ENCODE measurements at places on chromosomes 13 and 19.
A peak's percentile ranks its signal among the peaks of the same experiment; 100 is the strongest.

DNA sequence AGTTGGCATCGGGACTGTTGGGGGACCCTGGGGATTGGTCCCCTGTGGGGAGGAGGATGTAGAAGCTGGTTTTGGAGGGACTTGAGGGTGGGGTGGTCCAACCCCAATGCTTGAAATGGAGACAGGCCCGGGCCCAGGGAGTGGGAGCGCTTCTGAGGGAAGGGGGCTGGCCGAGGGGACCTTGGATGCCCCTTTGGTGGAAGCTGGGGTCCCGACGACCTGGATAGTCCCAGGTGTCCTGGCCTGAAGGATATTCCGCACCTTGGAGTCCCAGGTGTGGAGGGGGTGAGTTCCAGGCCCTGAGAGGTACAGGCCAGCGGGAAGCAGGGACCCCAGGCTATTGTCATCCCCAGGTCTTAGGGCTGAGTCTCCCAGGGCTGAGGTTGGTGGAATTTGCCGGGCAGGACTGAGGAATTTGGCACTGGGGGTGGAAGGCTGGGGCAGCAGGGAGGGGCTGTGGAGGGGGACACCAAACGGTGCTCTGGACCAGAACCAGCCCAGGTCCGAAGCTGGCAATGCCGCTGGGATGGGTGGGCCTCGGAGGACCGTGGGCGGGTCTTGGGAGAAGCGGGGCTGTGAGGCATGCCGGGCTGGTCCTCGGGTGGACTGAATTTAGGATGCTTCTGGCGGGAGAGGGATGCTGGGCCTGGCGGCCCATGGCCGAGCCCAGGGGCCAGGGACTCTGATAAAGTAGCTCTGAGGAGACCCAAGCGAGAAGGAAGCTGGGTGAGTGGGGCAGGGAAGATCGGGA is 1.8 kb downstream of the HDGFL2 start:
- DNase-seq: no peak

DNA sequence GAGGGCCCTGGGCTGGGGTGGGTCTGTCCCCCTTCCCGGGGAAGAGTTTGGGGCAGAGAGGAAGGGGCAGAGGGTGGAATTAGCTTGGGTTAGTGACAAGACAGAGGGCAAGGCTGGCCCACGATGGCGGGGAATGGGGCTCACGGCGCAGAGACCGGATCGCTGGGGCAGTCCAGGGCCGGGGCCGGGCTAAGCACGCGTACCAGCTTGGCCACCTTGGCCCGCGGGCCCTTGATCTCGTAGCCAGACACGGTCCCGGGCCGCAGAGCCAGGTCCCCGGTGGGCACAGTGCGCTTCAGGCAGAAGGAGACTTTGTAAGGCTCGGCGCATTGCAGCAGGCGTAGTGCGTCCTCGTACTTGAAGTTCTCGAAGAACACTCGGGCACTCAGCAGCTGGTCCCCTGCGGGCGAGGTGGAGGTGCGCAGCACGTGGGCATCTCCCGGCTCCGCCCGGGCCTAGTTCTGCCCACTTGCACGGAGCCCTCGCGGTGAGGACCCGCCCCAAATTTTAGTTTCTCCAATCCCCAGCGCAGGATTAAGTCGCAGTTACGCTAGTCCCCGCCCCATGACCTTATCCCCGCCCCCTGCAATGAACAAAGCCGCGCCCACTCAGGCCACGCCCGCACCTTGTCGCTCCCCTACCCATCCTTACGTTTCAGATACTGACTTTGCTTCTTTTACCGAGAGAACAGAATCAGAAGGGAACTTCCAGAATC is 8.6 kb upstream of the HIPK4 start:
- DNase-seq: no peak

DNA sequence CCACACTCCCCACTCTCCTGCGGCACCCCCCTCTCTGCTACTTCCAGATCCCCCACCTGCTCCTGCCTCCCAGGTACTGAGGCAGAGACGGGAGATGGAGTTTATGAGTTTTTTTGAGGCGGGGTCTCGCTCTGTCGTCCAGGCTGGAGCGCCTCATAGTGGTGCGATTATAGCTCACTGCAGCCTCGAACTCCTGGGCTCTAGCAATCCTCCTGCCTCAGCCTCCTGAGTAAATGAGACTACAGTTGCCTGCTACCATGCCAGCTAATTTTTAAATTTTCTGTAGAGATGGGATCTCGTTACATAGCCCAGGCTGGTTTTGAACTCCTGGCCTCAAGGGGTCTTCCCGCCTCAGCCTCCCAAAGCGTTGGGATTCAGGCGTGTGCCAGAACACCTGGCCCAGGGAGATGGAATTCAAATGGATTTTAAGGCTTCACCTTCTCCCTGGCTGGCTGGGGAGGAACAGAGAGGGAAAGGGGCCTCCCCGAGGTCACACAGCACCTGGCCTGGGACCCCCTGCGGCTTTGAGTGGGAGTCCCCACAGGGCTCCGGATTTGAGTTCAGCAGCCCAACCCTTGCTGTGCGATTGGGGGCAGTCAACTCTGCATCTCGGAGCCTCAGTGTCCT is 19.5 kb upstream of the TNFAIP8L1 start:
- no peak for DNase-seq

GRCh38 chr19:17306285-17306714 is 628 bp downstream of the MRPL34 start:
- DNase-seq: no peak

GRCh38 chr13:34243403-34243802 is 425.5 kb downstream of the RFC3 start:
- DNase-seq: no peak

- peak; percentile 90 for DNase-seq
Observed at GRCh38 chr19:3608750-3609322, 2.2 kb upstream of the TBXA2R start.

DNA sequence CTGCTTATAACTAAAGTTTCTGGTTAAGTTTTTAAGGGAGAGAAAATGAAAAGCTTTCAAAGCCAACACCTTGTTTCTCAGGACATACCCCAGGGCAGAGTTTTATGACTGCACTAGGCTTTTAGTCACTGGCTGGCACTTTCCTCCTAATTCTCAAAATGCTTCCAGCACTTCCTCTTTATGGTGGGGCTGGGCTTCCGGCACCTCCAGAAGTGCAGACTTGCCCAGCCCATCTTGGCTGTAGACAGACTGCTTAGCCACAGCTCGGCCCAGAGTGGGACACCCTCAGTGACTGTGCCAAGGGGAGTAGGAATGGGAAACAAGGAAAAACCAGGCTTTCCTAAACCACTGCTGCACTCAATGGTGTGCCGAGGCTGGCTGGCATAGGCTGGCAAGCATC is 23.2 kb upstream of the GTF3A start:
- DNase-seq: peak; percentile 85

DNA sequence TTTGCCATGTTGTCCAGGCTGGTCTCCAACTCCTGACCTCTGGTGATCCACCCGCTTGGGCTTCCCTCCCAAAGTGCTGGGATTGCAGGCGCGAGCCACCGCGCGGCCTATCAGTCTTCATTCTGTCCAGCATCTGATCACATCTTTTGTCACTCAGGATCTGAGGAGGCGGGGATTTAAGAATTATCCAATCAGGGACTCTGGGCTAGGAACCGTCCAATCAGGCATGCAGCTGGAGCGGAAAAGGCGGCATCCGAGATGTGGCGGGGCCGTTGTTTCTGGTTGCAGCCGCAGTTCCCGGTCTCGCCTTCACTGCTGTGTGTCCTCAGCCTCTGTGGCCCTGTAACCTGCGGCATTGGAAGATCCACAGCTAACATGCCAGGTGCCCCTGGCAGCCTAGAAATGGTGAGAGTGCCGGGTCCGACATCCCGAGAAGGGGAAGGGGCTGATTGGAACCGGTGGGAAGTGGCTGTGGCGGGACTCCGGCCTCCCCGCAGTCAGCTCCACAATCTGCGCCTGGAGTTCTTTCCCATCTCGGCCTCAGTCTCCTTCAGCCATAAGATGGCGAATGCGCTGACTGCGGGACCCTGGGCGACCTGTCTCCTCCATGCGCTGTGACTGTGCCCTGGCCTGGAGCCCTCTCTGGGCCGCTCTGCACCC is at the start of gene ZNF729:
TSS of gene ZNF729 (plus strand) at position 291 of the 660 bp plus-strand sequence. CDS start at position 376, 85 bp downstream.
- DNase-seq: no peak

- no peak for DNase-seq
Observed at GRCh38 chr19:3350014-3350663, 16.2 kb upstream of the NFIC start.

DNA sequence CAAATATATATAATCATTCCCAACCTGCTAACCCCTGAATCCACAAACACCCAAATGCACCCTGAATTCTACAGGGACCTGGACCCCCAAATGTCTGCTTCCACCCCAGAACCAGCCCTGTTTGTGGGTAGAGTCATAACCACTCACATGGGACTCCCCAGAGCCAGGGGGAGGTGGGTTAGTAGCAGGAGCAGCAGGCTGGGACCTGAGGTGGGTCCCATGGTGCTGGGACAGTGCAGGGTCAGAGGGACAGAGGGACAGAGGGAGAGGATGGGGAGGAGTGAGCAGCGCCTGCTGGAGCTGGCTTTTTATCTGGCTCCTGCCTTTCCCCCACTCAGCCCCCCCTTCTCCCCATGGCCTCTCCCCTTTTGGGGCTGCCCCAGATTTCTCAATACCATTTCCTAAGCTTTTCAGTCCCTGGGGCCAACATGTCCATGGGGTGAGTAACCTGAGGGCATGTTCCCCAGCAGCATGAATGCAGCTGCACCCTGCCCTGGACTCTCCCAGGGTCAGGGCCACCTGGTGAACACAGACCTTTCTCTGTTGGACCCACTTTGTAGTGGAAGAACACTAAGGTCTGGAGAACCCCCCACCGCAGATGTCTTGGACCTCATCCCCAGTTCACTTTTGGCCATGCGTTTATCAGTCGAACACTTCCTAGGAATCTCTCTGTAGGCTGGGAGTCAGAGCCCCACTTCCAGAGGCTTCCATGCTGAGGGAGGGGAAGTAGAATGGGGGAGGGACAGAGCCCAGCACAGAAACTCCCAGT is at the start of gene C3:
TSS of gene C3 (minus strand) at position 282 of the 769 bp plus-strand sequence. CDS start at position 221, 61 bp downstream.
- peak; percentile 74 for DNase-seq

DNA sequence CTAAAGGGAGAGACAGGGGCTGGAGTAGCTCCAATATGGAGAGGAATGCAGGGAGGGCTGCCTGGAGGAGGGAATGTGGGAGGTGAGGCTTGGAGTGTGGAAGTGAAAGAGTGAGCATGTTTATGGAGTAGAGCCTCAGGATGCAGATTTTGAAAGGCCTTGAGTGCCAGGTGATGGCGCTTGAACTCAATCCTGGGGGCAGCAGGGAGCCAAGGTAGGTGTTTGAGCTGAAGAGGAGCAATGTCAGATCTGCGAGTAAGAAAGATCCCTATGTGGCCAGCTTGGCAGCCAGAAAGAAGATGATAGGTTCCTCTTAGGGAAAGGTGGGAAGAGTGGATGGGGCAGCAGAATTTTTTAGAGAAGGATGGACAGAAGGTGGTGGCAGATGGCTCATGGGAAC is 40.3 kb downstream of the CYP4F22 start:
- no peak for DNase-seq

GRCh38 chr13:26370553-26370952 is 116.6 kb downstream of the CDK8 start:
- DNase-seq: no peak

- DNase-seq: peak; percentile 10
Observed at GRCh38 chr13:48892688-48893075, 83.0 kb upstream of the FNDC3A start.

DNA sequence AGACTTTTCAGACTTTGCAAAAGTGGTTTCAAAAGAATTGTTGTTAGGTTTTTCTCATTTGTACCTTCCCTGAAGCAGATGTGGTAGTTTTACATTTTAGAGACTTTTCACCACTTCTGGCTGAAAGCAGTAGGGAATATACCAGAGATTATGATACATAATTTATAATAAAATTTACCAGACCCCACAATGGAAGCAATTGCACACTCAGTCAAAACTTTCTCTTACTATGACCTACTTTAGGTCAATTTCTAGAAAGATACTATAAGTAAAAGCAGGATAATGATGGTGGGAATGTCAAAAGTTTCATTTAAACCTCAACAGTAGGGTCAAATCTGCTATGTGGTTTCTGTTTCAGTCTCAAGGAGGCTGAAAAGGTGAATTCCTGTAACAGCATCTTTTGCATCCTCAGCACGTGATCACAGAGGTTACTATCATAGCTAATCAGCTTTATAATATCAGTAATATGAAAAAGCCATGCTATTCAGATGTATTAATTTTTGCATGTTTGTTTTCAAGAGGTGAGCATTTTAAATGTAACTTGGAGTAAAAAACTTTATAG is 26.9 kb downstream of the PCCA start:
- no peak for DNase-seq

DNA sequence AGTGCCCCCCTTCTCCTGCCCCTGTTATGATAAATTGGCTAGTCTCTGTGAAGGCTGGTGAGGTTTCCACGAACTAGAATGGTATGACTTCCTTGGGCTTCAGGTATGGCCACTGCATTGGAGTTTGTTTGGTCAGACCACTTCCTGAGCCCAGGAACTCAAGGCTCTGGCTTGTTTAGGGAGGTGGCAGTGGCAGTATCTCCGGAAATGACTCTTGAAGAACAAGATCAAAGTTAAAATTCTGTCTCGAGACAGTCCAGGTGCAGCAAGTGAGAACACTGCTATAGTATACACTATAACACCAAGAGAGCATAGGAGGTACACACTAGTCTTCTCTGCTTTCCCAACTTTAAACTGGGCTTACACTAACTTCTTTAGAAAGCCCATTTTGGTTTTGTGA is 309.1 kb downstream of the KLF12 start:
- DNase-seq: no peak

DNA sequence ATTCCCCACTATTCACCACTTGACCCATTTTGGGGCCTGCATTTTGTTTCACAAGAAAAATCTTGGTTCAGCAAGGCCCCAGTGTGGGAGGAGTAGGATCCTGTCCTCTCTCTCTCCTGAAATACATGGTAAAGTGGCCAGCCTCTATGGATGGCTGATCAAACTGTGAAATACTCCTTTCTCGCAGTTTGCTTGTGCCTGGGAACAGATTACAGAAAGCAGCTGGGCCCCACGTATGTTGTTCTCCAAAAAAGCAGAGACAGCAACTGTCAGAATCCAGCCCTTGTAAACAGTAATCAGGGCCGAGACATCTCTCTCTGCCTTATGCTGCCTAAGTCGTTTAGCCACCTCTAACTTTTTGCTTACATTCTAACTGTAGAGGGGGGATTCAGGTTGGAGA is 61.0 kb upstream of the RAP2A start:
- no peak for DNase-seq
